ENCODE measurements at places on chromosomes 13 and 19.

- DNase-seq = no peak
Measured at GRCh38 chr13:31930901-31931522, 100.6 kb upstream of the FRY start.

DNA sequence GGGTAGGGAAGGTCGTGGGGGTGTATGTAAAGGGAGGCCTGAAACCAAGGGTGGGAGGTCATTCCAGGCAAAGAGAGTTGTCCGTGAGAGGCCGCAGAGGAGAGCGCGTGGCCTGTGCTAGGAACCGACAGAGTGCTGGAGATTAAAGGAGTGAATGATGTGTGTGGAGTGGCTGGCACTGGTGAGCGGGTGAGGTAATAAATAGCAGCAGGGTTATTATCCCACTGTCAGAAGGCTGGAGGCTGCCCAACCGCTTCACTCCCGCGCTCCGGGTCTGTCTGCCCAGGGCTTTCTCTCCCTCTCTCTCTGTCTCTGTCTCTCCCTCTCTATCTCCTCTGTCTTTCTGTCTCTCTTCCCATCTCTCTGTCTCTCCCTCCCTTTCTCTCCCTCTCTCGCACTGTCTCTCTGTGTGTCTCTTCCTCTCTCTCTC is 17.4 kb downstream of the ZNF579 start:
- DNase-seq = no peak

DNA sequence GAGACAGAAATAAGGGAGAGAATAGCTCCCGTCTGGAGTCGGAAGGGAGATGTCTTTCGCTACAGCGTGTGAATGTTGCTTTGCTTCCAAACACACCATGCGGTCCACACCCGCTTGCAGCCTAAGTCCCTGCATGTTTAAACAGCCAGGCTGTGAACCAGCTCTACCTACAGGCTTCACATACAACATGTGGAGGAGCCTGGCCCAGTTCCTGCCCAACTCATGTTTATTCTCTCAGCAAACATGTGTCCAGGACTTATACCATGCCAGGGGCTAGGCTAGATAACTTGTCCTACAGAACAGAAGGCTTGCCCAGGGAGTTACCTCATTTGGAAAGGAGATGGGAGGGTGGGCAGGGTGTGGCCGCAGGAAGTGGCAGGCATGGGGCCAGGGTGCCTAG is 181.5 kb downstream of the FOXO1 start:
- DNase-seq = no peak

GRCh38 chr13:23701636-23702035 is 131.4 kb downstream of the TNFRSF19 start:
- no peak for DNase-seq

- DNase-seq = no peak
Measured at GRCh38 chr13:30847650-30848307, 58.3 kb upstream of the MEDAG start.

DNA sequence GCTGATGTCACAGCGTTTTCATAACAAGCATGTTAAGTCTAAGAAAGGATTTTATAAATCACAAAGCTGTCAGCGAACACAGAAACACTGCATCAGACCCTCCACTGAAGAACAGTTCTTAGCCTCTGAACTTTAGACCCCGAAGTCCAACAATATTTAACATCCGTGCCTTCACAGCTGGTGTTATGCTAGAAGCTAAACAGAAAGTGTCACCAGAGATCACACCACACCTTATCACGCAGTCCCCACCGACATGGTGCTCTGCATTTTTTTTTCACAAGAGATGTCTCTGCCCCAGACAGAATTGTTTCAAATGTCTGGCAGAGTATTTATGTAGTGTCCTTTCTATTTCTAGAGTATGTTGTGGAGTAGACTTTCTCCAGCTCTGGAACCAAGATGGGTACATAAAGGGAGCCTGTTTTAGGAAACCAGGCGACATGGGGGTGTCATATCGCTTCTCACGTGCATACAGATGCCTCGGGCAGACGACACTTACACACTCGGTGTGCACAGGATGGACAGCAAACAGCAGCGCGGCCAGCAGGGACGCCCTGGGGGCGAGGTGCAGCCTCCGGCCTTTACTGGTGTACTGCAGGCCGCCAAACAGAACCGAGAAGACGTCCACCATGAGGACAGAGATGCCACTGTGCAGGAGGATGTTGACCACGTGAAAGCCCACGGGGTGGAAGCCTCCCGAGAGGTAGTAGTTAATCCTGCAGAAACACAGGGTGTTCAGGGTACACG is 12.0 kb downstream of the TMTC4 start:
- no peak for DNase-seq

DNA sequence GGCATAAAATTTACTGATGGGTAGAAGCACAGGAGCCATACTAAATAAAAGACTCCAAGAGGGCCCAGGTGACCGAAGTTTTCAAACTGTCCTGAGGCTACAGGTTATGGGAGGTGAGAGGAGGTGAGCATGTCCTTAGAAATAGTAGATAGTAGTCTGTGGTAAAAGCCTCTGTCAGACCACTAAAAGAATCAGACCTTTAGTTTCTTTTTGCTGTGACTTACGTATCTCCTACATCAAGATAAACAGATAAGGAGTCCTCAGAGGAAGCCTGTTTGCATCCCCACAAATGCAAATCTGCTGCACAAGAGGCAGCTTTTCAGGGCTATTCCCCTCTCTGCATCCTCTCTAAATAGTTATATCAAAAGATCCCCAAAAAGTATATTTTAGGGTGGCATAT is 711.6 kb upstream of the SLITRK6 start:
- DNase-seq = no peak

DNA sequence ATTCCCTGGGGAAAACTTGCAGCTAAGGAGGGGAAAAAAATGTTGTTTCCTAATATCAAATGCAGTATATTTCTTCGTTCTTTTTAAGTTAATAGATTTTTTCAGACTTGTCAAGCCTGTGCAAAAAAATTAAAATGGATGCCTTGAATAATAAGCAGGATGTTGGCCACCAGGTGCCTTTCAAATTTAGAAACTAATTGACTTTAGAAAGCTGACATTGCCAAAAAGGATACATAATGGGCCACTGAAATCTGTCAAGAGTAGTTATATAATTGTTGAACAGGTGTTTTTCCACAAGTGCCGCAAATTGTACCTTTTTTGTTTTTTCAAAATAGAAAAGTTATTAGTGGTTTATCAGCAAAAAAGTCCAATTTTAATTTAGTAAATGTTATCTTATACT is 33.6 kb downstream of the TNFSF11 start:
- no peak for DNase-seq

DNA sequence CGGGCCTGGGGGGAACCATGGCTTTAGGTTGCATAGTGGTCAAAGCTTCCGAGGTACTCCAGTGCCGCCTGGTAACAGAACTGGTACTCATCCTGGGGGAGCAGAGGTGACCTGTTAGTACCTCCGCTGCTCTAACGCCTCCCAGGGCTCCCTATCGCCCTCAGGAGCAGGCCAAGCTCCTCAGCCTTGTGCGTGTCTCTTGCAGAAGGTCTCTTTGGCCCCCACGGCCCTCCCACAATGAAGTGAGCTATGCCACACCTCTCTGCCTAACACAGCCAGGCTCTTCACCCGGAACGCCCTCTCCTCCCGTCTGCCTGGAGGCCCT is 133.9 kb downstream of the PTPRS start:
- DNase-seq = no peak

GRCh38 chr13:99995104-99995588 is 13.6 kb downstream of the ZIC2 start:
- DNase-seq = no peak

GRCh38 chr13:98050041-98050466 is 92.8 kb upstream of the FARP1 start:
- no peak for DNase-seq

DNA sequence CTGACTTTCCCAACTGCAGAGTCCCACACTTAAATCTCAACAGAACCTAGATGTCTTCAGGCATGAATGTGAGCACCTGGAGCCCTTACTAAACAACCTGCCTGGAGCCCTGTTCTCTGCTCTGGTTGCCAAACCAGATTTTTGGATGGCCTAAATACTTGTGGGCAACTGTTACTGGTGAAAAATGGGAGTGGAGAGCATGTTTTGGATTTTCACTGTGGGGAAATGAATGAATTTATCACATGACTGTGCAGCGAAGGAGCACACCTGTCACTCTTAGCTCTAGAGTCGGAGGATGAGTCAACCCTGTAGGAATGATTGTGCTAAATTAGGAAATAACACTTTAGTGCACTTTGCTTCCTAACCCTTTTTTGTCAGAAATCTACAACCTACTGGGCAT is 30.3 kb downstream of the SHISA2 start:
- DNase-seq = no peak

GRCh38 chr19:44620667-44621066 is 7.3 kb downstream of the IGSF23 start:
- DNase-seq = no peak

DNA sequence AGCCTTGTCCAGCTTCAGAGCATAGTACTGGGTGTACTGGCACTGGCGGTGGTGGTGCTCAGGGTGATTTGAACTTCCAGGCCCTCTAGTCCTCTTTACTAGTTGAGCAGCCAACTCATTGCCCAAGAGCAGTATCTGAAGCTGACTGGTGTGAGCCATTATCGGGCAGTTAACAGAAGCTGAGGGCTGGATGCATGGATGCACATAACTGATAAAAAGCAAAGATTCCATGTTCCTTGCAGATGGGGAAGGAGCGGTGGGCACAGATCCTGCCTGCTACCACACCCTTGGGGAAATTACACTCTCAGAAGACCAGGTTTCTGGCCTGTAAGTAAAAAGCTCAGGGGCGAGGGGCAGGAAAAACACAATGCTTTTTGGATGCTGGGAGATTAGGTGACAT is 499.4 kb upstream of the ARGLU1 start:
- no peak for DNase-seq

DNA sequence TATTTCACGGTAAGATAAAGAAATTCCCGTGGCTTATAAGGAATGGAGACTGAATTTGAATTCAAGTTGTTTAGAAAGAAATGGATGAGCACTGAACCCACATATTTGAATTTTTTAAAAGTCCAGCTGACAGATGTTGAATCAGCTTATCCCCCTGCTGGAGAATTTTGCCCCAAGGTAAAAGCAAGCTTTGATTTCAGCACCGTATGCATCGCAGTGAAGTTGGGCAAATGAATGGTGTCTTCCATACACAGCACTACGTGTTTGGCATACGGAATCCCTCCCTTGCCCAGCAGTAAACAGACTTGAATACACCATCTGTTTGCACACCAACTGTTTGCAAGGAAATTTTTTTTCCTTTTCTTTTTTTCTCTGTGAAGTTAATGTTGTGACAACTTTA is 77.5 kb upstream of the PEG3 start:
- no peak for DNase-seq

DNA sequence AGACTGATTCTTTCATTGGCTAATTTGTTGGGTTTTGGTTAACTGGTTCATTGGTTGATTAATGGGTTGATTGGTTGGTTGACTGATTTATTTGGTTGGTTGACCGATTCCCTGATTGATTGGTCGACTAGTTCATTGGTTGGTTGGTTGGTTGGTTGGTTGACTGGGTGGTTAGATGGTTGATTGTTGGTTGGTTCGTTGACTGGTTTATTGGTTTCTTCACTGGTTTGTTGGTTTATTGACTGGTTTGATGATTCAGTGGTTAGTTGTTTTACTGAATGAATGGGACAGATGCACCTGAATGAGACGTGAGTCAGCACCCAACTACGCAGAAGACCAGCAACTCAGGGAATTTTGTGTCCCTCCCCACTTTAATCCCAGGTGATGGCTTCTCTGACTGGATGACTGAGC is 2.7 kb upstream of the NUP62 start:
- no peak for DNase-seq

- no peak for DNase-seq
Measured at GRCh38 chr13:38386421-38386820, 36.8 kb downstream of the UFM1 start.

- no peak for DNase-seq
Measured at GRCh38 chr13:50576156-50576555, 267.3 kb downstream of the DLEU7 start.

Data from stimulated activated CD4-positive, alpha-beta T cell treated with anti-CD3 and anti-CD28 coated beads, Interleukin-1b, Interleukin-23, amount 100 ng/mL, for 1 hour (primary cell).